Activated B cell treated with CpG ODN at 0.5 μM for 24 hours (primary cell): ENCODE measurements at places on chromosomes 16 and 17. TPM values are rescaled to one million over a fixed set of nuclear protein-coding genes. Genes with fewer than 3 reads are reported as not detected.

RNF157 gene
- 3.1 and 3.5 TPM in 2 replicates for total RNA-seq

- peaks cover 18% of the 10 kb centered on the region for H3K27me3 ChIP-seq
- H3K36me3 ChIP-seq: no peaks in the 10 kb centered on the region
- DNase-seq: no peak
Measured at GRCh38 chr17:65573282-65573602, 11.8 kb upstream of the AXIN2 start.

GRCh38 chr17:21041741-21042457, 912 bp downstream of the USP22 start:
- H3K36me3 ChIP-seq: peaks cover 22% of the 10 kb centered on the region
- H3K4me3 ChIP-seq: peak overlapping the region; percentile 96
- DNase-seq: peak; percentile 54
- H3K4me1 ChIP-seq: peaks cover 50% of the 10 kb centered on the region

DNA sequence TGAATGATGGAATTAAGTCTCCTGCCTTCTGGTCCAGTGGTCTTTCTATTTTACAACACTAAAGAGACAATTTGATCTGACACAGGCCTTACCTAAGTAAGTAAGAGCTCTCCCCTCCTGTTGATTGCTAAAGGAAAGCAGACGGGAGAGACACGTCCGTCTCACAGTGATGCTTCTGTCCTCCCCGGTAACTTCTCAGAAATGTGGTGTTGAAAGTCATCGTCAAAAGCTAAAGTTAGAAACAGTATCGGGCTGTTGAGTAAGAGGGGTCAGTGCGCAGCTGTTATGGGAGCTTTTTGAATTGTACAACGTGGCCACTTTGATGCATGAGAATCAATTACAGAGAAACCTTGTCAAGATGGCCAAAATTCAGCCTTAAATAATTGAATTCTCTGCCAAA, 1.9 kb upstream of the RBFOX1 start:
- no peaks in the 10 kb centered on the region for H3K27me3 ChIP-seq
- H3K36me3 ChIP-seq: no peaks in the 10 kb centered on the region
- H3K27ac ChIP-seq: no peak overlapping the region
- no peaks in the 10 kb centered on the region for H3K4me1 ChIP-seq
- H3K4me3 ChIP-seq: no peak overlapping the region

DNA sequence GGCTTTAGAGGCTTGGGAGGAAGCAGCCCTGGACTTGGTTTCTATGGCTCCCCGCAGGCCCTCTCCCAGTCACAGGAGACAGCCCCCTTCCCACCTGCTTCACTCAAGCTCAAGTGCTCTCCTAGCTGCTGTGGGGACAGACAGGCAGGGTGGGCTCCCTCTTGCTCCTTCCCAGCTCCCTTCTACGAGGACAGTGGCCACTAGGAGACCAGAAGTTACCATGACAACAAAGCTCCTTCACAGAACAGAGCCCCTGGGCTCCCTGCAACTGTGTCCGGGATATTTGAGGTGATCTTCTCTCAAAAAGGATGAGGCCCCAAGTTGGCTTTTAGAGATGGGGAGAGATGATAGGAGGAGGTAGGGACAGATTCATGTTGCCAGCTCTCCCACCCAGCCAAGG, 116.3 kb downstream of the AMFR start:
- H3K36me3 ChIP-seq: no peaks in the 10 kb centered on the region
- H3K27ac ChIP-seq: no peak overlapping the region
- H3K4me1 ChIP-seq: no peaks in the 10 kb centered on the region

GRCh38 chr16:68074850-68075555, 10.2 kb upstream of the NFATC3 start:
- no peaks in the 10 kb centered on the region for H3K27me3 ChIP-seq
- peak overlapping the region; percentile 96 for H3K27ac ChIP-seq
- peak; percentile 76 for DNase-seq
- peaks cover 88% of the 10 kb centered on the region for H3K4me1 ChIP-seq

GRCh38 chr17:77640252-77640651, 318.3 kb upstream of the TNRC6C start:
- H3K27ac ChIP-seq: no peak overlapping the region
- H3K4me3 ChIP-seq: no peak overlapping the region
- H3K36me3 ChIP-seq: no peaks in the 10 kb centered on the region
- H3K4me1 ChIP-seq: no peaks in the 10 kb centered on the region

- no peak for DNase-seq
- no peak overlapping the region for H3K27ac ChIP-seq
- no peaks in the 10 kb centered on the region for H3K36me3 ChIP-seq
- no peak overlapping the region for H3K4me3 ChIP-seq
- H3K27me3 ChIP-seq: no peaks in the 10 kb centered on the region
- H3K4me1 ChIP-seq: no peaks in the 10 kb centered on the region
Measured at GRCh38 chr16:52073024-52073423, 473.9 kb downstream of the TOX3 start.

HBM gene
- total RNA-seq: not detected in 2 replicates

FSCN2 gene
- 3.2 and 5.5 TPM in 2 replicates for total RNA-seq

GRCh38 chr17:74379495-74380085, 12.3 kb downstream of the GPR142 start:
- DNase-seq: peak; percentile 80
- no peak overlapping the region for H3K4me3 ChIP-seq
- peaks cover 26% of the 10 kb centered on the region for H3K27me3 ChIP-seq
- H3K4me1 ChIP-seq: peaks cover 2% of the 10 kb centered on the region
- no peak overlapping the region for H3K27ac ChIP-seq
- H3K36me3 ChIP-seq: no peaks in the 10 kb centered on the region

DNA sequence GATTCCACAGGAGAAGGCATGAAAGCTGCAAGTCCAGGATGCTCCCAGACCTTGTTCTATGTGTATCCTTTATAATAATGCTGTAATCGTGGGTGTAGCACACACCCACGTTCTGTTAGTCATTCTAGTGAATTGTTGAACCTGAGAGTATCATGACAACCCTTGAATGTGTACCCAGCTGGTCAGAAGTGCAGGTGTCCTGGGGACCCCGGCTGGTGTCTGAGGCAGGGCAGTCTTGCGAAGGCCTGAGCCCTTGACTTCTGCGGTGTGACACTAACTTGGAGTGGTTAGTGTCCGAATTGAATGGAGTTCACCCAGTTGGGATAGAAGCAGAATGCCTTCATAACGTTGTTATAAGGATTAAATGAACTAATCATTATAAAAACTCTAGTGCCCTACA, 218.0 kb upstream of the TNRC6C start:
- H3K27me3 ChIP-seq: peaks cover 16% of the 10 kb centered on the region
- H3K36me3 ChIP-seq: no peaks in the 10 kb centered on the region
- H3K4me3 ChIP-seq: no peak overlapping the region
- no peaks in the 10 kb centered on the region for H3K4me1 ChIP-seq
- no peak overlapping the region for H3K27ac ChIP-seq

SULT1A1 gene
- total RNA-seq: 2.1 and 3.3 TPM in 2 replicates
